ENCODE measurements at places on chromosomes 12 and 14. TPM values are rescaled to one million over a fixed set of nuclear protein-coding genes. Genes with fewer than 3 reads are reported as not detected.

GRCh38 chr12:112049351-112049750, 36.1 kb downstream of the ERP29 start:
- no peak for DNase-seq

DNA sequence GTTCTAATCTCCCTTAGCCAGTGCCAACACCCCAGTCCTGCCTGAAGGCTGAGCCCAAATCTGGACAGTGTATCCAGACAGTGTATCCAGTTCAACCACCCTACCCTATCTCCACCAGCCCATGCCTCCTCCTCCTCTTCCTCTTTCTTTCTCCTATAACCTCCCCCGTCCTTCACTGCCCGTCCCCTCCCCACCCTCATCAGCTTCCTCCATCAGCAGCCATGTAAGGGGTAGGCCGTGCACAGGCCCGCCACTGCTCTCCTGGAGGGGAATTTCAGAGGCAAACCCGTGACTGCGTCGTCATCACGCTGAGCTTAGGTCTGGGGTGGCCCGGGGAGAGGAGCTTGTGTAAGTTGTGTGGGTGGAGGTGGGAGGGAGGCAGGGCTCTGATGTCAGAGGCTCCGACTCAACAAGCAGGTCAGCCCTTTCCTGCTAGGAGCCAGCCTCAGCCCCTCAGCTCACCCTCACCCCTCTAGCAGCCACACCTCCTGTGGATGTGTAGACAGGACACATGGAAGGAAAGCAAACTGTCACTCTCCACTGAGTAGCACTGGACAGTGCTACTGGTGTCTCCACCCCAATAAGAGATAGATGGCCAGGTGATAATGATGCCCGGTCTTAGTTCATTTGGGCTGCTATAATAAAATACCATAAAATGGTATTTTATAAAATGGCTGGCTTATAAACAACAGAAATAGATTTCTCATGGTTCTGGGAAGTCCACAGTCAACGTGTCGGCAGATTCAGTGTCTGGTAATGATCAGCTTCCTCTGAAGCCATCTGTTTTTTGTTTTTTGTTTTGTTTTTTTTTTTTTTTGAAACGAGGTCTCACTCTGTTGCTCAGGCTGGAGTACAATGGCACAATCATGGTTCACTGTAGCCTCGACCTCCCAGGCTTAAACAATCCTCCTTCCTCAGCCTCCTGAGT, 50.5 kb downstream of the IRF2BPL start:
- no peak for DNase-seq

Gene MMP19
- 30.9 TPM for total RNA-seq

DNA sequence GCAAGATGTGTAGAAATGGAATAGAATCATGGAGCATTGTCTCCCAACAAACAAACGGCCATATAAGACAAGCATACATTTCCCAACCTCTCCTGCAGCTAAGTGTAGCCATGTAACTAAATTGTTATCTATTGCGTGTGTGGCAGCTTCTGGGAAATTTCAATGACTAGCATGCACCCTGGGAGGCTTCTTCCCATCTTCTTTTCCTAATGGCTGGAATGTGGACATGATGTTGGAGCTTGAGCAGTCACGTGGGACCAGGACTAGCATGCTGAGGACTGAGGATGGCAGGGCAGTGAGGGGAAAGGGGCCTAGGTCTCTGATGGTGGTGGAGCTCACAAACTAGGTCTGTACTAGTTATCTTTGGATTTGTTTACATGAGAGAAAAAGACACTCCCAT, 21.7 kb upstream of the CTDSP2 start:
- DNase-seq: no peak

DNA sequence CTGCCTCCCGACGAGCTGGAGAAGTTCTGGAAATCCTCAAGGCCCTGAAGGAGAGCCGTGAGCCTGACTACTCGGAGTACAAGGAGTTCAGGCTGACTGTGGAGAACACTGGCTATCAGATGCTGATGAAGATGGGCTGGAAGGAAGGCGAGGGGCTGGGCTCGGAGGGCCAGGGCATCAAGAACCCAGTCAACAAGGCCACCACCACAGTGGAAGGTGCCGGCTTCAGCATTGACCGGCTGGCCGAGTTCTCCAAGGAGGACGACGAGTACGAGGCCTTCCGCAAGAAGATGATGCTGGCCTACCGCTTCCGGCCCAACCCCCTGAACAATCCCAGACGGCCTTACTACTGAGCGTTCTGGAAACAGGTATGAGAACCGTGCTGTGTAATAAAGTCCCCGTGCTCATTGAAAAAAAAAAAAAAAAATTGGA, 366.1 kb upstream of the ATXN7L3B start:
- DNase-seq: no peak

DNA sequence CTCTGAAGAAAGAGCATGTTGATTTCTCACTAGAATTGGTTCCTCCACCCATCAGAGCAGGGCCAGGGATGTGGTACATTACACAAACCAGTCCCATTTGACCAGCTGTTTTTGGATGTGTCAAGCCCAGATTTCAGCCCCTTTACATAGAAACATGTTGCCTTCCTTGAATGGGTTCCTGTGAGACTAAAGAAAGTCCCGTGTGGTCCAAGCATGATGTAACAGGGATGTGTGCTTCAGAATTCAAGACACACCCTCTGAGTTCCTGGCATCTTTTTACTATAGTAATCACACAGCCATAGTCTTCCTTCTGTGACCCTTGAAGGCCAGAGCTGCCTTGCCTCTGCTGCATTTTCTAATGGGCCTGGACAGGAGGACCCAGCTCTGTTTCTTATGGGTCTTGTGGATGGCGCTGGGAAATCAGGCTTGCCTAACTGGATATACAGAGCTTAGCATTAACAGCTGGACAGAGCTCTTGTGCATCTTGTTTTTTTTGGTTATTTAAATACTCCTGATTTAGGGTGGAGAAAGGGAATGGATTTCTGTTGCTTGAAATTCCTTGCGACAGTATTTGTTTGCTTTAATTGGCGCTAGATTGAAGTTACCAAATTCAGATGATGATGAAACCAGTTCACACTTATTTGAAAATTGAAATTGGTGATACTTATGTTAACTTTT, 341.0 kb downstream of the ZFP36L1 start:
- peak; percentile 47 for DNase-seq

- no peak for DNase-seq
These were observed 119.7 kb upstream of the VASH1 start for GRCh38 chr14:76641541-76641940.

- no peak for DNase-seq
These were observed 674 bp downstream of the VDR start for GRCh38 chr12:47903927-47904712.

- no peak for DNase-seq
These were observed 76.5 kb upstream of the MED13L start for GRCh38 chr12:116353958-116354357.

DNA sequence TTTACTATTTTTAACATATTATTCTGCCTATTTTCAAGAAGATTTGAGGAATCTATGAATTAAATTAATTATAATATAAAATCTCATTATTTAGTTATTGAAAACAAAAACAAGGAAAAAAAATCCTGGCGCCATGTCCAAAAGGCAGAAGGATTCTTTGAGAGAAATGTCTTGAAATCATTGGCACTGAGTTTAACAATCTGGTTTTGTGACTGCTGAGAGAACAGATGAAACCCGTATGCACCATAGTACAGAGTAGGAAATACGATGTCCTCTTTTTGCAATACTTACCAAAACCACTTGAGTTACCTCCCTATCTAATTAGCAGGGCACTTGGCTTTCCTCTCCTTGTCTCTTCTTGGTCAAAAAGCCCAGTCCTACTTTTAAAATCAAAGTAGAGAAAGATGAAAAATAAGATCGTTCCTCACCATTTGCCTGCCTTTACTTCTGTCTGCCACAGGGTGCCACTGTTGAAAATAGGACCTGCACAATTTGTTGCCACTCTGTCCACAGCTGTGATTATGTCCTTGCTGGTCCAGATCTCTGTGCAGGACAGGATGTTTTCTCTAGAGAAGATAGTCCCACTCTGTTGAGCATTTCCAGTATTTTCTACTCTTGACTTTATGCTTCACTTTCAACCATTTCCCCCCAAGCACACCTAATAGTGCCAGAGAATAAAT, 179.7 kb downstream of the PDZRN4 start:
- no peak for DNase-seq

Gene TSPAN19
- not detected for total RNA-seq

GRCh38 chr12:89636052-89636775, 72.4 kb downstream of the ATP2B1 start:
- DNase-seq: no peak

GRCh38 chr12:94260017-94260416, 111.6 kb downstream of the PLXNC1 start:
- DNase-seq: no peak

- no peak for DNase-seq
These were observed 26.2 kb downstream of the SUSD6 start for GRCh38 chr14:69637503-69638031.

- DNase-seq: no peak
These were observed 17.2 kb upstream of the HHIPL1 start for GRCh38 chr14:99627510-99628381.

DNA sequence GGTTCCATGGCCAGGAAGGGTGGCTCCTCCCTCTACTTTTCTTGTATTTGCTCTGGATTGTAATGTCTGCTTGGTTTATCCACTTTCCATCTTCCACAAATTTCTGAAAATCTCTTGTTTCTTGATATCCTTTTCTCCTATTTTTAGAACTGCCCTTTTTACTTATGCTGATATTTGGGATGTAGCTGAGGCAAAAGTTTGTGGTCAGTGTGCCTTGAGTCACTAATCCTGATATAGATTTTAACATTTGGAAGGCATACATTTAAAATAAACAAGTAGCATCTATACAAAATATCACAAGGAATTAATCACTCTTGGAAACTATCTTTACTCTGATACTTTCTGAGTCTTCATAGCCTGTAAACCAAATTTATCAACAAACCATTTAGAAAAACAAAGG, 11.0 kb downstream of the GRIP1 start:
- no peak for DNase-seq
